Motor neuron (in vitro differentiated cells): ENCODE measurements at places on chromosomes 2 and 18. TPM values are rescaled to one million over a fixed set of nuclear protein-coding genes. Genes with fewer than 3 reads are reported as not detected.

- ATAC-seq = peak; percentile 28
Measured at GRCh38 chr2:181677912-181678586, 2.3 kb downstream of the NEUROD1 start.

- no peak for ATAC-seq
Measured at GRCh38 chr2:38765149-38765548, 12.9 kb upstream of the GEMIN6 start.

GRCh38 chr2:101803128-101803527 is 105.6 kb downstream of the MAP4K4 start:
- no peak for ATAC-seq

DNA sequence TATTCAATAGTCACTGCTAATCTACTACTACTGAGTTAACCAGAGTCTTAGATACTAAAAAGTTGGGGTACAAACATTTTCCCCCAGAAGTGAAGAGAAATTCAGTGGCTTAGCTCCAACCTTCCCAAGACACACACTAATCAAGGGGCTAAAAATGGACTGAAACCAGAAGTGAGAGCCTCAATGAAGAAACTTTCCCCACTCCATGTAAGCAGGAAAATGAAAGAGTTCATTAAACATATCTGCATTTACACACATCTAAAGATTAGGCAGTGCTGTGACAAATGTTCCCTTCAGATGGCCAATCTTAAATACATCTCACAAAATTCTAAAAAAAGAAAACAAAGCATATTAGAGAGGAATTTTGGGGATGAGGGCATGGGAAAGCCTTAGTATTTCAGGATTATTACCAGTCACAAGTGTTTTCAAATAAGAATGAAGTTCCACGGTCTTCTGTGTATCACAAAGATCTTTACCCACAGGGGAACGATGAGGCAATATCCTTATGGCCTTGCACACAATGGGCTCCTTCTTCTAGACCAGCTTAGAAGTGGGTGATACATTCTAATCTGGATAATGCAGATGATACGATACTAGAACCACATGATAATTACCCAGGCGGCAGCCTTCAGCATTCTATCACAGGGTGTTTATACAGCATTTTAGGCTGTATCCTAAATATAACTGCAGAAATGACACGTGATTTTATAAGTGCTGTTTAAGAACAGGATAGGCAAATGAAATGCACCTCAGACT is 17.1 kb downstream of the ANKRD44 start:
- no peak for ATAC-seq

DNA sequence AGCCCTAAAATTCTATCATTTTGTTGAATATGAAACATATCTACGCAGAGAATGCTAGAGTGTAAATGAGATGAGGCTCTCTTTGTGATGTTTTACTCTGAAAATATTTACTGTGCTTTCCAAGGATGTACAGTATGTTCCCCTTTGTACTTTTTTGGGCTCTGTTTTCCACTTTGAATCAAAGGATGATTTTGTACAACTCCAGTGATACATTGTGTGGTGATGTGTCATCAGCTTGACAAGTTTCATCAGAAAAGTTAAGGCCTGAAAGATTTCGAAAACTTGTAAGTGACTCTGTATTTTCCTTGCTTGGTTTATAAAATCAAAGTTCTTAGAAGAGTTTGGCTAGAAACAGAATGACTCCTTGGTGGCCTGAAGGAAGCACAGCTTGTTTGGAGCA is 206.3 kb downstream of the LTBP1 start:
- no peak for ATAC-seq

DNA sequence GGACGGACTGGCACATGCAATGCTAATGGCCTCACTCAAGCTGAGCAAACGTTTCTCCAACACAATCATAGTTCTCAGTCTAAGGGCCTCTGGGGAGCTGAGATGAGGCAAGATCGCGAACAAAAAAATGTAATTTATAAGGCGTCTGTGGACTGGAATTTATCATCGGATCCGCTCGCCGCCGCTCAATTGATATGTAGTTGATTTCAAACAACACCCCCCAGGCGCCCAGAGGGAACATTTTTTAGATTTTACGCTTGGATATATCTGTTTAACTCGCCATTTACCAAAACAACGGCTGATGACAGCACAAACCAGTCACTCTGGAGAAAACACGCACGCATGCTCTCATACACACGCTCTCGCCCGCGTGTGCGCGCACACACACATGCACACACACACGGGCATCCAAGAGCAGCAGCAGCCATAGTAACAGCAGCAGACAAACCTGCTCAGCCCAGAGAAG is 335.8 kb downstream of the SMAD2 start:
- ATAC-seq = no peak

- no peak for ATAC-seq
Measured at GRCh38 chr18:27964811-27965210, 212.1 kb downstream of the CDH2 start.

DNA sequence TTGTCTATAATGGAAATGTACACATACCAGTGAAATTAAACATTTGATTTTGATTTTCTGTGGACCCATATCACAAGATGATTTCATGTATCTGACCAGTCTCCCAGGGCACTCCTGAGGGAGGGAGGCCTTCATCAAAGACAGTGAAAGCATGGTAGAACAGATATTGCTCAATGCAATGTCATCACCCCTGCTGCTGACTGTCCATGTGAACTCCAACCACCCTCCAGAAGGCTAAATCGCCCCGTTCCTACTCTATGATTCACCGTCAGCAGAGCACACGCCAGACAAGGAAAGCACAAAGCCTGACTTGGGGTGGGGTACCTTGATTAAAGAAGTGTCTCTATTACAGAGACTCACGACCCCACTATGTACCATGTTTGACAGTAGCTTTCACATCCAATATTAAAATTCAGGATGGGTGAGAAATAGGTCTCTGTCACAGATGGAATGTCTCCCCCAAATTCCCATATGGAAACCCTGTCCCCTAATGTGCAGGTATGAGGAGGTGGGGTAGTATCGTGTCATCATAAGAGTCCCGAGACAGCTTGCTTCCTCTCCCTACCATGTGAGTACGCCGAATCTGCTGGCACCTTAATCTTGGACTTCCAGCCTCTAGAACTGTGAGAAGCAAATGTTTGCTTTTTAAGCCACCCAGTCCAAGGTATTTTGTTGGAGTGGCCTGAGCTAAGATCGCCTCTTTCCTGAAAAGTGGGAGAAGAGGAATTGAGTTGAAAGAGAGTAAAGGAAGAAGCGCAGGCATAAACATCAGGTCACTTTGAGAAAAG is 42.4 kb downstream of the CYB5A start:
- ATAC-seq = peak; percentile 32

GRCh38 chr2:148989882-148990493 is 48.5 kb upstream of the LYPD6B start:
- ATAC-seq = peak; percentile 90

GRCh38 chr2:2291500-2292260 is 39.4 kb downstream of the MYT1L start:
- ATAC-seq = no peak

GRCh38 chr2:215811409-215812345 is 201.7 kb downstream of the MREG start:
- no peak for ATAC-seq

GRCh38 chr2:110867078-110867477 is 134.7 kb downstream of the ACOXL start:
- ATAC-seq = no peak

TDRD15 gene
- not detected in 2 replicates for total RNA-seq

CCDC141 gene
- 0.38 and 0.41 TPM in 2 replicates for total RNA-seq

FAP gene
- 0.27 and 0.42 TPM in 2 replicates for total RNA-seq

IL18R1 gene
- total RNA-seq = 0.05 and 0.23 TPM in 2 replicates

ACVR1 gene
- total RNA-seq = 3.1 and 3.5 TPM in 2 replicates

DNAJC10 gene
- total RNA-seq = 149 and 151 TPM in 2 replicates

SPEG gene
- 41.1 and 42.6 TPM in 2 replicates for total RNA-seq
